Stomach (tissue), 19 donors: ENCODE measurements at places on chromosomes 3 and 15.

DNA sequence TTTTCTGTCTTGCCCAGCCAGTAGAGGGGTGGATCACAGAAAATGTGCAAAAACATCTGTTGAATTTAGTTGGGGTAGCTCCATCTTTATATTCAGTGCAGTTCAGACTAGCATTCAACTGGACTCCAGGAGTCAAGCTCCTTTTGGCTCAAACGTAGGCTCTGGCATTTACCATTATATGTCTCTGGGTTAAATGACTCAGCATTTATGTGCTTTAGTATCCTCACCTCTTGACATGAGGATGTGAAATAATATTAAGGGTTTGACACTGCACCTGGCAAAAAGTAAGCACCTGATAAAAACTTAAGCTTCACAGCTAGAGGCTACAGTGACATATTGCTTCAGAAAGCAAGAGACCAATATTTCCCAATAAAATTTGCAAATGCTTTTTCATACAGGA lies 14.8 kb downstream of the PRC1 start:
- no peak for DNase-seq

- DNase-seq = no peak
Measured at GRCh38 chr15:75030424-75030823, 7.0 kb downstream of the PPCDC start.

- no peak for DNase-seq
Measured at GRCh38 chr15:47822048-47822447, 104.7 kb downstream of the SEMA6D start.

DNA sequence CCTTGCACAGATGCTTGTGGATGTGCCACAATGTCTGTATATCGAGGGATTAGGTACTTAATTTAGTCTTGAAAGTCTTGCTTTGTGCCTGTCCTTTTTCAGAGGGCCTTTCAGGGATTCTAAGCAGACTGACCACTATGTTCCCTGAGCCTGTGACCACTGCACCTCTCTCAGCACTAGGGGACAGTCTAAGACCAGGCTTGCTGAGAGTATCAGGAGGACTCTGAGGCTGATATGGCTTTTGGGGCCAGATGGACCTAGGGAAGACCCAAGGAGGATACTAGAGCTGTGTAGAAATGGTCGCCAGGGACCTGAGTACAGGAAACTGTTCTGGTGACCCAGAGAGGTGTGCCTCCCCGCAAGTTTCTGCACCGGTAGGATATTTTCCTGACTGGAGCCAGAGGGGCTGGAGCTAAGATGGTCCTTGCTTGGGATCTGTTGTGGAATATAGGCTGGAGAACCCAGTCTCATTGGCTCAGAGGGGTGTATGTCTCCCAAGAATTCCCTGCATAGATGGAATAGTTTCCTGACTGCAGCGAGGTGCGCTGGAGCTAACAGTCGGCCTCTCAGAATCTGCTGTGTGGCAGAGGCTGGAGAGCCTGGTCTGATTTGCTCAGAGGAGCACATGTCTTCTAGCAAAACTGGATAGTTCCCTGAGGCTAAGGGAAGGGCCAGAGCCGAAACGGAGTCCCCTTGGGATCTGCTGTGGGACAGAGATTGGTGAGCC lies 213.2 kb upstream of the DCBLD2 start:
- DNase-seq = no peak

GRCh38 chr3:65829228-65829627 lies 209.5 kb downstream of the MAGI1 start:
- no peak for DNase-seq

DNA sequence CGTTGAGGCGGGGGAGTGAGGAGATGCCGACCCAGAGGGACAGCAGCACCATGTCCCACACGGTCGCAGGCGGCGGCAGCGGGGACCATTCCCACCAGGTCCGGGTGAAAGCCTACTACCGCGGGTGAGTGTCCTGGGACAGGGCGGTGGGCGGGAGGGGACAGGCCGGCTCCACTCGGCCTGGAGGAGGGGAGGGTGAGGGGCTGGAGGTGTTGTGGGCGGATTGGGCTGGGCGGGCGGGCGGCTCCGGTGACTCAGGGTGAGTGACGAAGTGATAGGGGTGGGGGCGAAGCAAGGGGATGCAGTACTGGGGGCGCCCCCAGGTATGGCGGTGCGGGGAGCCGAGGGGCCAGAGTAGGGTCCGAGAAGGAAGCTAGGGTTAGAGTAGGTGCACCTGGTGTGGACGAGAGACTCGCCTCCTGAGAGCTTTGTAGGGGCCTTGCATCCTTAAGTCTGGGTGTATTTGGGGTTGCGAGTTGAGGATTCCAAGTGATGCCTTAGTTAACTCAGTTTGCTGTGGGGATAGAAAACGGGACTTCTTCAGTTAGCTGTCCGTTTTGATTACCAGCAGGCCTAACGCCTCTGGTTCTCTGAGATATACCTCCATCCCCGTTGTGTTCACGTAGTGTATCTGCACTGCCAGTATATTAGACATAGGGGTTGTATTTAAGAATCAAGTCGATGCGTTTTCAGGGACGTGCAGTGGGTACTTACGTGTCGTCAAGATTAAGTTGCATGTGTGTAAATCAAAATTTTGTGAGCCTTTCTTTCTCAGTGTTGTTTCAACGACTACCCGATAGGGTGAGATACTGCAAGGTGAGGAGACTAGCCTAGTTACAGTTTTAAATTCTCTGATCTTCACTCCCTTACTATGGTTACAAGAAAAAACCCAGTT lies 670 bp downstream of the PRKCI start:
- peak; percentile 34 for DNase-seq

GRCh38 chr3:53046171-53047170 lies 598 bp upstream of the SFMBT1 start:
- peak; percentile 80 for DNase-seq

- DNase-seq = peak; percentile 36
Measured at GRCh38 chr3:66140743-66141372, 79.9 kb upstream of the SLC25A26 start.
